8988T (cell line): ENCODE measurements at places on chromosomes 7 and 10.

DNA sequence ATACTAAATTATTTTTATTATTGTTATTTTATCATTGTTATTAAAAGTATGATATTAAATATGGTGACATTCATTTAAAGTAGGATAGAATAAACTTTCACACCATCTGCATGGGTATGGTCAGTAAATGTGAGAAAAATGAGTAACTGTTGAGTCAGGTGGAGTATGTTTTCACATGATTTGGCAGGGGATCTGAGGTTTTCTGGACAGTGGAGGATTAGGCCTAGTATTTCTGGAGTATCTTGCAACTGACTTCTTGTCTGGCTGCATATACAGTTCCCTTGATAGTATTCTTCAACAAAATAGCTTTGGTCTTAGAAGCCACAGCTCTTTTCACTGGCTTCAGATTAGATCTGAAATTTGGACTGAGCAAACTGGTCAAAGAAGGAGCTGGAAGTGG is 54.5 kb downstream of the GBF1 start:
- no peak for DNase-seq

GRCh38 chr10:61975391-61975932 is 74.0 kb downstream of the ARID5B start:
- DNase-seq, result no peak

GRCh38 chr10:78414380-78414779 is 380.7 kb downstream of the RPS24 start:
- DNase-seq, result no peak

DNA sequence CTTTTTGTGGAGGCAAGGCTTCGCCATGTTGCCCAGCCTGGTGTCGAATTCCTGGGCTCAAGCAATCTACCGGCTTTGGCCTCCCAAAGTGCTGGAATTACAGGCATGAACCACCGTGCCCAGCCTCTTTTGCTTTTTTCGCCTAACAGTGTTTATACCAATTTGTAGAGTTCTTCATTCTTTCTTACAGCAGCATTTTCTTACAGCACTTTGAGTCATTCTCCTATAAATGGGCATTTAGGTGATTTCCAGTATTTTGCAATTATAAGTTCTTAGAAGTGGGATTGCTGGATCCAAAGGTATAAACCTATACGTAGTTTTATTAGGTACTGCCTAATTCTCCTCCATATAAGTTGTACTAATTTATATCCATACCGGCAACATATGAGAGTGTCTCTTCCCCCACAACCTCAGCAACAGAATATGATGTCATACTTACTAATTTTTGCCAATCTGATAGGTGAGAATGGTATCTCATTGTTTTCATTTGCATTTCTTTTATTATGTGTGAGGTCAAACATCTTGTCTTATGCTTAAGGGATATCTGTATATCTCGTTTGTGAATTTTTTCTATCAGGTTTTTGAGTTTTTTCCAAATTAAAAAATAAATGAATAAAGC is 39.1 kb downstream of the SUFU start:
- no peak for DNase-seq

DNA sequence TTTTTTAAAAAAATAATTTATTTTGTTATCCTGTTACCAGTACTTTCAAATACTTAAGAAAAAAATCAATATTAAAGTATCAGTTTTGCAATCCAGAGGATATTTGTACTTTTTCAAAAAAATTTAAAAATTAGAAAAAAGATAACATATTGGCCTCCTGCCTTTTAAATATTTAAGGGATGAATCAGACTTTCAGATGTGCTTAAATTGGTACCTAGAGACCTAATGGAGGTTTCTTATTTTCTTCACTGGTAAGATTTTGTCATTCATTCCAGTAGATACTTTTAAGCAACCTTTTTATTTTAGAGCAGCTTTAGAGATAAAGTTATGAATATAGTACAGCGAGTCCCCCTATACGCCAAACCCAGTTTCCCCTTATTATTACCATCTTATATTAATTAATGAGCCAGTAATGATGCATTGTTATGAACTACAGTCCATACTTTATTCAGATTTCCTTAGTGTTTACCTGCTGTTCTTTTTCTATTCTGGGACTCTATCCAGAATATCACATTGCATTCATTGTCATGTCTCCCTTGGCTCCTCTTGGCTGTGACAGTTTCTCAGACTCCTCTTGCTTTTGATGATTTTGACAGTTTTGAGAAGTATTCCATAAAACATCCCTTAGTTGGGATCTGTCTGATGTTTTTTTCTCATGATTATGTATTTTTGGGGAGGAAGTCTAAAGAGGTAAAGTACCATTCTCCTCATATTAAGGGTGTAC is 34.2 kb downstream of the BICC1 start:
- no peak for DNase-seq

DNA sequence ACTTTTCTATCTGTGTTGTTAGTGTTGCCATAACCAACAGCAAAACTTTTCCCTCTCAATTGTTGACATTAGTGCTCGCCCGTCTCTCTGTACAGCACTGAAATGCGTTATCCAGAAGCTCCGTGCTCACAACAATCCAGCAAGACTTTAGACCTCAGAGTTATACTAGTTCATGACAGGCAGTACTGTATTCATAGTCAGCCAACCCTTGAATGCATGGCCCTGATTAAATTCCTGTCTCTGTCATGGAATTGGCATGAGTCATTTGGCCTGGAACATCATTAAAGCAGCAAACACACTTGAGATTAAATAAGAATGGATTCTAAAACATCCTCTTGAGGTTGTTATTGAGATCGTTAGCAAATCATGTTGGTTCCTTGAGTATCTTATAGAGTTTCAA is 405.5 kb upstream of the C7orf33 start:
- no peak for DNase-seq

DNA sequence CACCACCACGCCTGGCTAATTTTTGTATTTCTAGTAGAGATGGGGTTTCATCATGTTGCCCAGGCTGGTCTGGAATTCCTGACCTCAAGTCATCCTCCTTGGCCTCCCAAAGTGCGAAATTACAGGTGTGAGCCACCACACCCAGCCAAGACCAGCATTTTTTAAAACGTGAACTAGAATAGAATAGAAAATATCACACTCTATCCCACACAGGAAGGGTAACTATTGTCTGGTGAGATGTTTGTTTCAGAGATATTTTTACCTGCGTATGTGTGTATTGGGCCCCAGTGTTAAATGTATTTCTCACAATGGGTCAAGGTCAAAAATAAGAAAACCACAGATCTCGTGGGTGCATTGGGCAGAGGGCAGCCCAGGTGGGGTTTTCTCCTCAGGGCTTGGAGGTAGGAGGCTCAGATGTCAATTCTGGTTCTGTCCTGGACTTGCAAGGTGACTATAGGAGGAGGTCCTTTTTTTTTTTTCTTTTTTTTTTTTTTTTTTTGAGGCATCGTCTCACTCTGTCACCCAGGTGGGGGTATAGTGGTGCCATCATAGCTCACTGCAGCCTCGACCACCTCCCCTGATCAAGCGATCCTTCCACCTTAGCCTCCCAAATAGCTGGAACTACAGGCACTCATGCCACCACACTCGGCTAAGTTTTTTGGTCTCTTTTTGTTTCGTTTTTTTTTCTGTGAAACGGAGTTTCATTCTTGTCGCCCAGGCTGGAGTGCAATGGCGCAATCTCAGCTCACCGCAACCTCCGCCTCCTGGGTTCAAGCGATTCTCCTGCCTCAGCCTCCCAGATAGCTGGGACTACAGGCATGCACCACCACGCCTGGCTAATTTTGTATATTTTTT is 19.0 kb downstream of the SH2B2 start:
- no peak for DNase-seq

DNA sequence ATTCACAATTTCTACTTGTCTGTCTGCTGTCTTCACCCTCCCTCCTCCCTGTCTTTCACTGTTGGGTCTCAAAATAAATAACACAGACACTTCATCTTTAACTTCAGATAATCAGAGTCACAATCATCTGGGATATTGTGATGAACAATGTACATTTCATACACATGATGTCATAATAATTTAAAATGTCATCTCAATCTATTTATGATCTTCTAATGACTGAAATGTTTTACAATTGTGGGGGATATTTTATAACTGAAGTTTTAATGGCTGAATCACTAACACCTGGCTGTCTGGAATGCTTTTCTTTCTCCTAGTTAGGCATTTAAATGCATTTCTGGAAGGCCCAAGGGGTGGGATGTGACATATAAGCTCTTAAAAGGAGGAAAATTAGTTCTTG is 859.8 kb downstream of the LRMDA start:
- no peak for DNase-seq

- DNase-seq, result no peak
These were observed 107.3 kb upstream of the SHH start for GRCh38 chr7:155919391-155920067.
